ENCODE measurements at places on chromosomes 3 and 15.

GRCh38 chr3:168405288-168405687 lies 309.6 kb upstream of the GOLIM4 start:
- DNase-seq: no peak

GRCh38 chr3:66239513-66240123 lies 18.8 kb downstream of the SLC25A26 start:
- no peak for DNase-seq

DNA sequence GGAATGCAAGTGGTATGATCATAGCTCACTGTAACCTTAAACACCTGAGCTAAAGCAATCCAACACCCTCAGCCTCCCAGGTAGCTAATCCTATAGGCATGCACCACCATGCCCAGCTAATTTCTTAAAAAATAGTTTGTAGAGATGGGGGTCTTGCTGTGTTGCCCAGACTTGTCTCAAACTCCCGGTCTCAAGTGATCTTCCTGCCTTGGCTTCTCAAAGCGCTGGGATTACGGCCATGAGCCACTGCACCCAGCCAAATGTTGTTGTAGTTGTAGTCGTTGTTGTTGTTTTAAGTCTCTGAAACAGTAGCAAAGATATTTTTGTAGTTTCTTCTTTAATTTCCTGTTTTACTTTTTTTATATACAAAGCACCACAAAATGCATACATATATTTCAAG lies 616.6 kb downstream of the NAALADL2 start:
- no peak for DNase-seq

GRCh38 chr3:58052373-58053273 lies 44.4 kb downstream of the FLNB start:
- peak; percentile 19 for DNase-seq

- DNase-seq: no peak
Measured at GRCh38 chr3:120824613-120825012, 82.1 kb downstream of the GTF2E1 start.

GRCh38 chr3:82100378-82100777 lies 338.9 kb upstream of the GBE1 start:
- DNase-seq: no peak

- peak; percentile 10 for DNase-seq
Measured at GRCh38 chr3:153289334-153289808, 127.3 kb downstream of the RAP2B start.

DNA sequence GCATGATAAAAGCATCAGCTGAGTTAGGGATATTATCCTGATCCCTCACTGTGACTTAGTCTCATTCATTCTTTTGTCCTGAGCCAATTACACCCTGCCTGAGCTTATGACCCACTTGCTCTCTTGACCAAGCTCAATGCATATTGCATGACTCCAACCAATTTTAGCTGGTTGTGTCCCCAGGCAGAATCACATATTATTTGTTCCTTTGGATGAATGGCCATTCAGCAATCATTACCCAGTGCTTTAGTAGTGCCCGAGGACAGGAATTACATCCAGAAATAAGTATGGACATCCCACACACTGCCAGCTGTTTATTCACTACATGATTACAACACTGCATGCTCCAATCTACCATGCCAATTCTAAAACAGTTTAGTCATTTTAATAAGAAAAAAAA lies 322.5 kb downstream of the ZBBX start:
- no peak for DNase-seq

DNA sequence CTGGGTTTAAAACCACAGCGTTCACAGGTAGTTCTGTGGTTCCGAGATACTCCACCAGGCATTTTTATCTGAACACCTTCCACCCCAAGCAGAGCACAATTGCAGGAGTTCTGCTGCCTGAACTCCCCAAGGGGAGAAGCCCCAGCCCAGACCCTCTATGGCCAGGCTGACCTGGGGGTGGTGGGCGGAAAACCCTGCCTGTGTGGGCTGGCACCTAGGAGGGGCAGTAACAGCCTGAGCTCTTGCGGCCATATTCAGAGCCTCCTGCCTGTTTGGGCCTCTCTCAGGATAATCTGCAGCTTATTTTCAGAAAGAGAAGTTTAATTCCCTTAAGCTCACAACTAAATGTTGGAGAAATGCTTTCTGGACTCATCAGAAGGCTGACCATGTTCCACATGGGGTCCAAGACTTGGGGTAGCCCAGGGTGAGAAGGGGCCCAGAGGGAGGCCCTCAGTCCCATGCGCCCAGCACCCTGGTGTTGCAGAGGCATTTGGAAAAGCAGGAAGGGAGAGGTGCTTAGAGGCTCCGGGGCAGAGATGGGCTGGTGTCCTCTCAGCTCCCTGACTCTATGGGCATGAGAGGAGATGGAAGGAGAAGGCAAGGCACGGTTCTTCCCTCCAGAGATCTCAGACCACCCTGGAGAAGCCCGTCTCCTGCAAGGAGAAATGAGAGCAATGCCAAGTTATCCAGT lies 195.6 kb upstream of the TPM1 start:
- DNase-seq: no peak

DNA sequence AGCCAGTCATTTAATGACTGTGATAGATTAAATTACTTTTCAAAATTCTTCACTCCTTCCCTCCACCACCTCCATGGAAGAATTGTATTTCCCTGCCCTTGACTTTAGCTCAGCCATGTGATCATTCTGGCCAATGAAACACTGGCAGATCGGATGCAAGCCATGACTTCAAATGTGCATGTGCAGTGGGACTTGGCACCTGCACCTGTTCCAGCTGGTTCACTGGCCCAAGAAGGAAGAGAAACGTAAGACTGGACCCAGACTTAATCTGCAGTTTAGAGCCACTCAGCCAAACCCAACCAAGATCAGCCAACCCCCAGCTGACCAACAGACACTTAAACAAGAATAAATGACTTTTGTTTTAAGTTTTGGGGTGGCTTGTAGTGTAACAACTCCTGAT lies 11.8 kb downstream of the DPH3 start:
- no peak for DNase-seq

GRCh38 chr15:39736412-39737195 lies 46.0 kb downstream of the FSIP1 start:
- DNase-seq: no peak

DNA sequence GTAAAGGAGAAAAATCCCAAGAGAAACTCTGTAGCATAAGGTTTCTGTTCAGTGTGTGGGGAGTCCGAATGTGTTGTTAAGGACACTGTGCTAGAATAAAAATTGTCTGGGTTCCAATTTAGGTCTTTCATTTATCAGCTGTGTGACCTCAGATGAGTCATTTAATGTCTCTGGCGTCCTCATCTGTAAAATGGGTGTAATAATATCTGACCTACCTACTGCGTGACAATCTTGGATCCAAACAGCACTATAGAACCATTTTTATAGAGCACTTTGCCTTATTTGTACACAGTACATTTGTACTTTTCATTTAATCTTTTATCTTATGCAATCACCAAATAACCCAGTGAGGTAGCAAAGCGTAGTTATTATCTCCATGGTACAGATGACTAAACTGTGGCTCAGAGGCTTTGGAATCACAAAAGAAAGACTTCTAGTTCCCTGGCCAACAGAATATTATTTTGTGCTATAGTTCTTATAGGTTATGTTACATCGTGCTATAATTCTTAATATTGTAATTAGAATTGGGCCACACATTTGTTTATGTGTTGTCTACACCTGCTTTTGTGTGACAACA lies 46.6 kb upstream of the TNIK start:
- DNase-seq: no peak

GRCh38 chr3:7285505-7285904 lies 424.6 kb downstream of the GRM7 start:
- DNase-seq: no peak

GRCh38 chr15:97961067-97961954 lies 808 bp downstream of the ARRDC4 start:
- DNase-seq: no peak

- DNase-seq: no peak
Measured at GRCh38 chr3:87121856-87122255, 105.3 kb upstream of the CHMP2B start.

DNA sequence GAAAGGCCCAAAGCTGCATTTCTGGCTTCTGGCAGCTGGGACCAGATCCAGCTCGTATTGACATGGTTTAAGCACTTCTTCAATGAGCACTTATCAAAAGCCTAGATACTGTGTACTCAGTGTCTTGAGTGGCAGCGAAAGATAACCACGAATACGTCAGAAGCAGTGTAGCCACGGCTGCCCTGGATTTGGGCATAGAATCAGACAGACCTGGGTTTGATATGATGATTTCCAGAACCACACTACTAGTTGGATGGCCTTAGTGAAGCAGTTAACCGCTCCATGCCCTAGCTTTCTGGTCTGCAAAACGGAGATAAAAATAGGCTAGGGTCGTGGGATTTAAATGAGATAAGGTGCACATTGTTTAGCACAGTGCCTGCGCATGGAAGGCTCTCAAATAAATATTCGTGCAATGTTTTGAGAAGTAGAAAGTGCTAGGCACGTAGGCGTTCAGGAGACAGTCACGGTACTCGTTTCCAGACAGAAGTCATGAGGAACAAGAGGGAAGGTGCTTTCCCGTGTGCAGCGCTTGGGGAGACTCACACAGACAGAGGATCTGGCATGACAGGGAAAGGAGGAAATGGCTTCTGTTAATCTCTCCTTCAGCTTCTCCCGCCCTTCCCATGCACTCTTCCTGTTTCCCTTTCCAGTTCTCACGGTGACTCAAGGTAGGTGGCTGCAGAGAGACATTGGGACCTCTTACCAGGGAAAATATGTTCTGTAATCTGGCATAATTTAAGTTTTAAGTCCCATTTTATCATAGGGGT lies 70.3 kb downstream of the CCNL1 start:
- DNase-seq: peak; percentile 20

DNA sequence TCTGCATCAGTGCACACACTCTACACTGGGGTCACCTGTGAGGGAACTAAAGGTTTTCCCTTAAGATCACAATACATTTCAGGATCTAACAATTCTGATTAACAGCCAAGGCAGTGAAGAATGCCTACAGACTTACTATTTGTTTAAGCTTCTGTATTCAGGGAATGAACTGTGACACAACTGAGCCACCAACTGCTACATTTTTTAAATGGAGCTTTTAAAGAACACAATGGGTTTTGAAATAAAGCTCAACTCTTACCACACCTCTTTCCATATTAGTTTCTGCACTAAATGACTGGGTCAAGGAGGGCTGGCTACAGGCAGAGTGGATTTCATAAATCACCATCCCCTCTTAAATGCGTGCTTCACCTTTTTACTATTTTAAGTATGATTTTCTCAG lies 100.2 kb downstream of the TMCC1 start:
- no peak for DNase-seq

- peak; percentile 7 for DNase-seq
Measured at GRCh38 chr3:181326637-181327223, 337.2 kb upstream of the DNAJC19 start.

- no peak for DNase-seq
Measured at GRCh38 chr3:75906555-75907112, 121.3 kb upstream of the ZNF717 start.

- no peak for DNase-seq
Measured at GRCh38 chr3:63126530-63126929, 151.6 kb upstream of the SYNPR start.

GRCh38 chr15:42154212-42154941 lies 2.1 kb downstream of the PLA2G4F start:
- DNase-seq: no peak

GRCh38 chr15:98764291-98764690 lies 116.0 kb downstream of the IGF1R start:
- no peak for DNase-seq

GRCh38 chr3:38039899-38040261 lies 872 bp downstream of the DLEC1 start:
- DNase-seq: peak; percentile 82

DNA sequence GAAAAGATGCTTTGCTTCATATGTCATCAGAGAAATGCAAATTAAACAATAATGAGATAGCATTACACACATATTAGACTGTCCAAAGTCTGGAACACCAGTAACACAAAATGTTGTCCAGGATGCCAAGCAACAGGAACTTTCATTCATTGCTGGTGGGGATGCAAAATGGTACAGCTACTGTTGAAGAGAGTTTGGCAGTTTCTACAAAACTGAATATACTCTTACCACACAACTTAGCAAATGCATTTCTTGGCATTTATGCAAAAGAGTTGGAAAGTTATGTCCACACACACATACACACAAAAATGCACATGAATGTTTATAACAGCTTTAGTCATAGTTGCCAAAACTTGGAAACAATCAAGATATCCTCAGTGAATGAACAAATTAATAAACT lies 195.2 kb upstream of the MME start:
- DNase-seq: no peak

DNA sequence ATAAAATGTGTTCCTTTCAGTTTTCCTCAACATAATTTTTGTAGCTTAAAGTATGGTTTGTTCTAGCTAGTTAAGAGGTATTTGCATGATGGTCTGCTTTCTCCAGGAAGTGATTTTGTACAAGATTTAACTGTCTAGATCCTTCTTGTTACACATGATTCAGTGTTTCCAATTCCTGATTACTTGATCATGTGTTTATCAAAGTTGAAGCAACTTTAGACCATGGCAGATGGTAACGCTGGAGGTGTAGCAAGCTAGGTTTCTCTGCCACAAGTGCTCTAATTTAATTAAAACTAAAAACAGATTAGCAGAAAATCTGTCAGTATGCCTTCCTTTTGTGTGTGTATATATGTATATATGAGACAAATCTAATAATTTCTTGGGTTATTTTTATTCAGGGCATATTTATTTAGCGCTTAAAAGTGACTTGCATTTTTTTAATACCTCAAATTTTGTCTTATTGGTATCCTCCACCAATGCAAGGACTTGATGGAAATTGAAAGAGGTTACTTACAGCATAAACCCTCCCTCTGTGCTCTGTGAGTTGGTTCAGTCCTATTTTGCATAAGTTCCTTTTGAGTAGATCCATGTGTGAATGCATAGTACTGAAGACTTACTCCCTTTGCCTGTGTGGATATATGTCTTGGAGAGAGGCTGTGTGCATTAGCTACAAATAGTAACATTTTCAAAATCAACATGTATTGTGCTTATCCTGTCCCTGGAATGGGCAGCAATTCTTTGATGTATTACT lies 157.3 kb upstream of the CGNL1 start:
- DNase-seq: no peak

DNA sequence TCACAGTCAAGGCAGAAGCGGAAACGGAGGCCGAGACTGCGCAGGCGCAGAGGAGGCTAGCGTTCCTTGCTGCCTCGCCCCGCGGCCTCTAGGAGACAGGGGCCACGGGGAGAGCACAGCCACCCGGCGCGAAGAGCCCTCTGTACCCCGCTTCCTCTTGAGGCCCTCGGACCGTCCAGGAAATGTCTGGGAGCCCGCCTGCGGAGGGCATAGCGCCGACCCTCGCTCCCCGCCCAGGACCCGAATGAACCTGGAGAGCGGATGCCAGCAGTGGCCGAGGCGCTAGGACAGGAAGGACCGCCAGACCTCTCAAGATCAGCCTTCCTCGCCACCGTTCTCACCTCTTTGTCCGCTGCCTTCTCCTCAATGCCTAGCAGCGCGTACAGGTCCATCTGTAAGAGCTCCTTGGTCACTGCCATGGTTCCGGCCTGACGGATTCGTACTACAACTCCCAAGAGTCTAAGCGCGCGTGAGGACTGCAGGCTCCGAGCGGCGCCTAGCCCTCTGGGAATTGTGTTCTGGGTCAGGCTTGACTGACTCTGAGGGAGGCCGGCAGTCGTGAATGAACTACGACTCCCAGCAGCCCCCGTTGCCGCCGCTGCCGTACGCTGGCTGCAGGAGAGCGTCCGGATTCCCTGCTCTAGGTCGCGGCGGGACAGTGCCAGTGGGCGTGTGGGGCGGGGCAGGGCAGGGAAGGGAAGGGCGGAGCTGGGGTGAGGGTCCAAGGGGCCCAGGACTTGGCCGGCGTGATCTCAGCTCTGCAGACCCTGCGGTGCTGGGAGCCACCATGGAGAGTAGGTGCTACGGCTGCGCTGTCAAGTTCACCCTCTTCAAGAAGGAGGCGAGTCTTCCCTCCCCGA lies at the start of the genes DNAJC17 and ZFYVE19:
Gene DNAJC17 (minus strand): TSS at position 446 of the 860 bp plus-strand sequence. CDS start 27 bp downstream, at position 419.
Gene ZFYVE19 (plus strand): TSS at position 62 of the 860 bp plus-strand sequence. CDS start 501 bp downstream, at position 563.
- DNase-seq: peak; percentile 95

- no peak for DNase-seq
Measured at GRCh38 chr3:16916840-16917239, 32.1 kb downstream of the PLCL2 start.
